ENCODE measurements at places on chromosomes 16 and 17.

DNA sequence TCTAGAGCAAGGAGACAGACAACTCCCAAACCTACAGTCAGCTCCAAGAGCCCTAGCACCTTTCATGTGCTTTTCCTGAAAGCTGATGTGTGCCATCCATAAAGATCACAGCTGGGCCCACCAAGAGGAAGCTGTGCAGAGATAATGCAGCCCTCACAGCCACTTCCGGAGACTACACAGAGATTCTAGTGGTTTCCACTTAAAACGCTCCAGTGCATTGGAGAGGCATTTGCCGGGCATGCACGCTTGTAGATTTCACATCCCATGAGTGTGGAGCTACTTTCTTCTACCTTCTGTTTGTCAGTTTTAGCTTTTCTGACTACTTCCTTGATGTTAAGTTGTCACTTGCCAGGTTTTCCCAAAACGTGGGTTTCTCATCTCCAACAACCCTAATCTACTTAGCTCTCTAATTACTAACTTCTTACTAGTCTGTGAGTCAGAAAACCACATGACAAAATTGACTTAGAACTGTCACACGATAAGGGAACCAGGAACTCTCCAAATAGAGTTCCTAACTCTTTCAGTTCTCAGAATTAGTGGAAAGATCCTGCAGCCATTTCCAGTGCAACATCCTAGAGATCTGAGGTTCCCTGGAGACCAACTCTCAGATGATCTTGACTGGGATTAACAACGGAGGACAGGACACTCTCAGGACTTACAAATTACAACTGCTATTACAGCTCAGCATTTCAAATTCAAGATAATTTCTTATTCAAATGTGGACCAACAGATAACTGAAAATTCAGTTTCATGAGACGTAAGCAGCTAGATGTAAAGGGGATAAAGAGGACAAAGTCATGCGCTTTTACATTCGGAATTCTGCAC is 28.6 kb downstream of the PMP22 start:
- peak; percentile 32 for DNase-seq

DNA sequence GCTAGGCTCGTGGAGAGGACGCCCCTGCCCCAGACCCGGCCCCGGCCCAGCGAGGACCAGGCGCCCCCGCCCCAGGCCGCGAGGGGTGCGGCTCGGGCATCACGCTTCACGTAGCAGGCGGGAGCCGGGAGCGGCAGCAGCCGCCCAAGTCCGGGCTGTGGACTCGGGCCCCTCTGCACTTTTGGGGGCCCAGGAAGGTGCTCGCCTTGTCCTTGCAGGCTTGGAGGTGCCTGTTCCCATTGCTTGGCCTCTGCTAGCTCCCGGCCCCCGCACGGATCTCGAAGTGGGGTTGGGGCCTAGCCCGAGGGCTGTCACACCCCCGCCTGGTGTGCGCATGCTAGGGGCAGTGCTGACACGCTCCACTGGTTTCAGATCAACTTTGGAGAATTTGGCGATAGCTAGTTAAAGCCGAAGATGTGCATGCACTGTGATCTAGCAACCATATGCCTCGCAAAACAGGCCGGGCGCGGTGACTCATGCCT is 55.7 kb downstream of the WSB1 start:
- no peak for DNase-seq

DNA sequence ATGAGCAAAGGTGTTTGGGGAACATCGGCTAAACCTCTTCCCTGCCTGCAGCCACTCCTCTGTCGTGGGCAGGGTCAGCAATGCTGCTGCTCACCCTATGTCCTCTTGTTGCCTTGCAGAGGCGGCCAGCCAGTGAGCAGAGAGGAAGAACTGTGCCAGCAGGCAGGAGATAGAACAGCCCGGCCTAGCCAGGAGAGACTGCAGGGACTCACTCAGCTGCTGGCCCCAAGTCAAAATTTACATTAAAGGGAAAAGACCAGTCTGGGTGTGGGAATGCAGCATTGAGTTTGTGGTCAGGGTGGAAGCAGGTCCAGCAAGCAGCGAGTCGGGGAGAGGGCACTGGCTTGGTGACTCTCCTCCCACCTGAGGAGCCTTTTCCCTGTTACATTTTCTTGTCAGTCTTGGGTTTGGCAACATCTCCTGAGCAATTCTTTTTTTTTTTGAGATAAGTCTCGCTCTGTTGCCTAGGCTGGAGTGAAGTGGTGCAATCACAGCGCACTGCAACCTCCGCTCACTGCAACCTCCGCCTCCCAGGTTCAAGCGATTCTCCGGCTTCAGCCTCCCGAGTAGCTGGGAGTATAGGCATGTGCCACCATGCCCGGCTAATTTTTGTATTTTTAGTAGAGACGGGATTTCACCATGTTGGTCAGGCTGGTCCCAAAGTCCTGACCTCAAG is 22.7 kb downstream of the LIG3 start:
- DNase-seq: no peak

DNA sequence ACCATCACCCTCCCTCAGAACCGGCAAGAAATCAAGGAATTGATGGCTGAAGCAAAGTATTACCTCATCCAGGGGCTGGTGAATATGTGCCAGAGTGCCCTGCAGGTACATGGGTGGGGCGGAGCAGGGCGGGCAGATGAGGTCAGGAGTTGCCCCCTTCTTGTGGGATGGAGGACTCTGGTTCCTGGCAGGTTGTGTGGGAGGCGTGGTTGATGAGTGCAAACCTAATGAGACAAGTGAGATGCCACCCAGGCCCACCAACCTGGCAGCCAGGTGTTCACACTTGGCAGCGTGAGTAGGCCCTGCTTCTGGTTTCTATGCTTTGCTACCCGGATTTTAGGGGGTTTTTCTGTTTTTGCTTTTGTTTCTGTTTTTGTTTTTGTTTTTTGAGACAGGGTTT is 4.8 kb downstream of the TNFAIP1 start:
- no peak for DNase-seq

GRCh38 chr17:69516911-69517310 is 102.4 kb downstream of the MAP2K6 start:
- DNase-seq: peak; percentile 69

- no peak for DNase-seq
Observed at GRCh38 chr16:3152991-3153368, 18.2 kb downstream of the ZNF213 start.

DNA sequence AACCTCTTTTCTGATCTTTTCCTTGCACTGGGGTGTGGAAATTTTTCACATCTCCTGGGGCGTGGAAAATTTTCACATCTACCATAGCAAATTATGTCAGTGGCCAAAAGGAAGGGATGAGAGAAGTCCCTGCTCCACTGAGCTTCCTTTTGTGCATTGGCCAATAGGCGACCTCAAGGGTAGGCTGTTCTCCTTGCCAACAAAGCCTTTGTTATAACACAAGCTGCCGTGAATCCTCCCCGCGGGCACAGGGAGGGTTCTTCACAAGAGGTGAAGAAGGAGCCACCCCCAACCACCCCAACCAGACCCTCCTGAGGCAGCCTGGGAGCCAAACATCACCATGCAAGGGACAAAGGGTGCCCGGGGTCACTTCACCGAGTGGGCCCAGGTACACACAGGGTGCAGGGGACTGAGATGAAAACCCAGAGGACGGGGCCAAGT is 6.5 kb downstream of the SLC5A11 start:
- DNase-seq: no peak

- no peak for DNase-seq
Observed at GRCh38 chr17:21377705-21378396, 1.7 kb downstream of the KCNJ12 start.

DNA sequence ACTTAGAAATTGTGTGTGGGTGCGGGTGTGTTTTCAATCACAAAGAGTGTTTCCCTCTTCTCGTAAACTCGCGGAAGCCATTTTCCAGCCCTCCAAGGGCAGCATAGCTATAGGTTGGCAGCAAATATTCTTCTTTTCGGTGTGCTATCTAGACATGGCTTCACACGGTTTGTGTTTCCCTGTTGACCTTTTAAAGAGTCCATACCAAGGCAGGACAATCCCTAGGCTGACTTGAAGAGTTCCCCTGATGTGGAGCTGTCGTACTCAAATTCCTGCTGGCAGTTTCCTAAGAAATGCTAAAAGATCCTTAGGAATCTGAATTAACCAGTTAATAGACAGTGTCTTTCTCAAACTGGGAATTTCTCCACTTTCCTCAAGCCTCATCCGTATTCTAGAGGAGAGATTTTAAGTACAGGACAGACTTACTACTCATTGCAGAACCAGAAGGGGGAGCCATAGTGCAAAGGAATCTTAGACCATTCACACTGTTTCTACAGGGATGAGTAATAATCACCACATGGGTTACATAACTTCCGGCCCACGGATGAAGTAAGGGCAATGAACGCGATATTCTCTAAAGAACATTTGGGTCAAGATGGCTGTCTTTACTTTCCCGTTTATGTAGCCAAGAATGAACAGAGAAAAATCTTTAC is 288.6 kb upstream of the ELAC2 start:
- peak; percentile 86 for DNase-seq

GRCh38 chr17:15917438-15918027 is 27.4 kb upstream of the ADORA2B start:
- DNase-seq: no peak

- peak; percentile 91 for DNase-seq
Observed at GRCh38 chr17:65783845-65784334, 222.4 kb upstream of the AXIN2 start.

GRCh38 chr17:4551141-4551540 is 4.0 kb downstream of the MYBBP1A start:
- DNase-seq: no peak

DNA sequence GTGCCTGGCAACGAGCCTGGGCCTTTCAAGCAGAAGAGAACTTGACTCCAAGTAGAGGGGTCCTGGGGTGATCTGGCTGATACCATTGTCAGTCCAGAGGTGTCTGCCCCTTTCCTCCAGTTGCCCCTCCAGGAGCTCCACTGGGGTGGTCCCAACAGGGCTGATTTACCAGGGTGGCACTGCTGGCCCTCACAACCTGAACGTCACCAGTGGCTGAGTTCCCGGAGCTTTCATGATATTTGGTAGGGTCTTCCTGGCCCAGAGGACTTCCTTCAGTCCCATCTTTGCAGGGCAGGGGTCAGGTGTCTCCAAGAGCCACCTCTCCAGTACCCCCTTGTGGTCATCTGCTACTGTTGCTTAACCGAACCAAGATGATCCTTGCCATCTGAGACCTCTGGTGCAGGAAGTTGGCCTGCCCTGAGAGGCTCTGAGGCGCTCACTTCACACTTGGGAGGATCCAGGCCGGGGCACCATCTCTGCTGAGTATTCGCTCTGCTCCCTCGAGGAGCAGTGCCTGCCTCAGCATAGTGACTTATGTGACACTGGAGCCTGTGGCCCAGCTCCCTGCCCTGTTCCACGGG is 3.5 kb downstream of the LIMD2 start:
- DNase-seq: peak; percentile 38

GRCh38 chr16:78425891-78426510 is 326.5 kb downstream of the WWOX start:
- DNase-seq: no peak

DNA sequence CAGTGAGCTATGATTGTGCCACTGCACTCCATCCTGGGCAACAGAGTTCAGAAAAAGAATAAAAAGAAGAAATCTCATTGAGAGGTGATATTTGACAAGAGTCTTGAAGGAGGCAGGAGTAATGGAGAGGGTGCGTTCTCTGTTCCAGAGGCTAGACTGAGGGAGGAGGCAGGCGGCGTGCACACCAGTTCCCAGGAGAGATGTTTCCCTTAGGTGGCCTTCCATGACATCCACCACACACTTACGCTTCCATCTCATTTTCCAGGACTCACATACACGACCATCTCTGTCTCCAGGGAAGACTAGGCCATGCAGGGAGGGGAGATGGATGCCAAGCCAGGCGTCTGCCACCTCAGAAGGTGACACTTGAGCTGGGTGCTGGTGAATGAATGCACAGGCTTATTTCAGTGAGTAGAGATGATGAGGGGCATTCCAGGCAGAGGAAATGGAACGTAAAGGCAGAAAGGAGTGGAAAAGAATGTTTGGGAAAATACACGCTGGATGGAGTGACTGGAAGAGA is 25.3 kb upstream of the N4BP1 start:
- no peak for DNase-seq

- DNase-seq: no peak
Observed at GRCh38 chr16:23015580-23015979, 133.7 kb downstream of the USP31 start.

DNA sequence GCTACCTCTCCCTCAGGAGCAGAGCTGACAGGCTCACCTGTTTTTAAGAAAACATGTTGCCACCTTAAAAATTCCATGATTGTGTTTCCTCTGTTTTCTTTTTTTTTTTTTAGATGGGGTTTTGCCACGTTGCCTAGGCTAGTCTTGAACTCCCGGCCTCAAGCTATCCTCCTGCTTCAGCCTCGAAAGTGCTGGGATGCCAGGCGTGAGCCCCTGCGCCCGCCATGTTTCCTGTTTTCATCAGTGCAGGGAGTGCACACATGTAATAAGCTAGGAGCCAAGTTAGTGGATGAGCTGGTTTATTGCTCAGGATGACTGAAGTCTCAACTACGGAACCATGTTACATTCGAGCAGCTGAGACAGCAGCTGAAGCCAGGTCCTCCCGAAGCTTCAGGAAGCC is 13.6 kb downstream of the MRM3 start:
- DNase-seq: no peak

GRCh38 chr17:49361902-49362722 is at the start of gene ZNF652:
TSS of gene ZNF652 (minus strand) at chr17:49362250. CDS start at chr17:49317725, 44,525 bp downstream.
- DNase-seq: peak; percentile 89

DNA sequence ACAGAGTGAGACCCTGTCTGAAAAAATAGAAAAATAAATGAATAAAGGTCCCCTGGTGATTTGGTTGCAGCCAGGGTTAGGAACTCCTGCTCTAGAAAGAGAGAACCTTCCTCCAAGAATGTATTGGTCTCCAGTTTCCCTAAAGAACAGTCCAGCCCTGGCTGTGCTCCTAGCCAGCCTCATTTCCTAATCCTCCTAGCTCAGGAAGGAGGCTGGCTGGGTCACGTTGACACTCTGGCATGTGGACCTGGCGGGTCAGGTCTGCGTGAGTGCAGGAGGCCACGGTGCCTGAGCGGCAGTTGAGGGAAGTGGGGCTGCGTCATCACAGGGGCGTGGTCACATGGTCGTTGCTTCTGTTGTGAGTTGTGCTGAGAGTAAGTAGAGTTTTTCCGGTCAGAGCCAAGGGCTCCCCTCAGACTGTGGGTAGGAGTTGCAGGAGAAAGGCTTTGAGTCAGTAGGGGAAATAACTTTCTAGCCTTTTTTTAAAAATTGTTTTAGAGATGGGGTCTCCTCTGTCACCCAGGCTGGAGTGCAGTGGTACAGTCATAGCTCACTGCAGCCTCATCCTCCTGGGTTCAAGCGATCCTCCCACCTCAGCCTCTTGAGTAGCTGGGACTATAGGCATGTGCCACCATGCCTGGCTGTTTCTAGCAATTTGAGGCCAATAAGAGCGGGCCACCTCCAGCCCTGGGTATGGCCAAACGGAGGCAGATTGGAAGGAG is 194.0 kb upstream of the CIBAR2 start:
- peak; percentile 80 for DNase-seq
